ENCODE measurements at places on chromosomes 12 and 14.
A peak's percentile ranks its signal among the peaks of the same experiment; 100 is the strongest.

DNA sequence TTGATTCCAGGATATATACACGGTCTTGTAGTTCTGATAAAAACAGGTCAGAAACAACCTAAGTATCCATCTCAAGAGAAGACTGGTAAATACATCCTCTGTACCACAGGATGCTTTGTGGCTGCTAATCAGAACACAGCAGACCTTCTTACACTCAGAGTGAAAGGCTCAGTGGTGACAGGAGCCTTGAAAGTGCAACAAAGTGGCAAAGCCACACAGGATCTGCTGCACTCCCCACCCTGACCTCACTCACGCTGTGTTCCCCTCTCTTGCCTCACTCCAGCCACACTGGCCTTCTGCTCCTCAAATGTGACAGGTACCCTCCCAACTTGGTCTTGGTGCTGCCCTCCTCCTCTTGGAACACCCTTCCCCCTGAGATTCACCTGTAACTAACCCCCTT is 98.1 kb upstream of the GRIP1 start:
- DNase-seq: peak; percentile 60
- no peaks in the 10 kb centered on the region for H3K36me3 ChIP-seq
- peak overlapping the region; percentile 8 for H3K27ac ChIP-seq
- H3K4me3 ChIP-seq: no peak overlapping the region

DNA sequence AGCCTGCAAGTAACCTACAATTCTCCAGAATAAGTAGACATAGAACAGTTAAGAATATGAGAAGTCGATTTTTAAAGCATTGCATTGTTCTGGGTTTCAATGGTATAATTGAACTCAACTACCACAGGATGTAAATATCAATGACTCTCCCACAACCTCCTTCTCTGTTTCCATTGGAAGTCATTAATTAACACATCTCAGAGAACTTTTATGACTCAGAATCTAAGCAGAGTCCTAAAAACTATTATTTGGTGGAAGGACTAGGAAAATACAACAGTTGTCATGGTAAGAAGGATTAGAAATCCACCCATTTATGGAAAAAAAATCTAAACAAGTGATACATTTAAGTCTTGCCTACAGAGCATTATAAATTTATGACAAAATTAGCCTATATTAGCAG is 21.1 kb upstream of the CPNE8 start:
- no peak for DNase-seq
- no peaks in the 10 kb centered on the region for H3K4me1 ChIP-seq
- no peak overlapping the region for H3K27ac ChIP-seq

DNA sequence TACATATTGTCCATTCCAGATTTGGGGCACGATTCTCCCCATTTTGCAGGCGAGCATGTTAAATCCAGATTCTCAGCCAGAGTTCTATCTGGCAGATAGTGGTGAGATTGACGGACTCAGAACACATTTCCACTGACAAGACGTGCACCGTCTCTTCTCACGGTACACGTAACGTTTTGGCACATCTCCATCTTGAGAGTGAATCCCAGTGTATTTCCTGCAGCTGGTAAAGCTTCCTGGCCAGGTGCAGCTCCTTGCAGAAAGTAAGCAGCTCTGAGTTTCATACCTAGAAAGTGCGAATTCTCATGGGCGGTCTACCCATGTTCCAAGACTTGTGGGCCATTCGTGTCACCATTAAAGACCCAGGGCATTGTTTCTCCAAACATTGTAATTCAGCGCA is 102.6 kb downstream of the TSPAN9 start:
- H3K4me3 ChIP-seq: no peak overlapping the region

GRCh38 chr12:47989666-47990065 is 14.6 kb downstream of the COL2A1 start:
- H3K36me3 ChIP-seq: no peaks in the 10 kb centered on the region
- H3K27ac ChIP-seq: no peak overlapping the region
- peaks cover 29% of the 10 kb centered on the region for H3K27me3 ChIP-seq
- no peak for DNase-seq

GRCh38 chr14:21201732-21202462 is 46.0 kb upstream of the OR5AU1 start:
- peaks cover 36% of the 10 kb centered on the region for H3K36me3 ChIP-seq
- H3K4me1 ChIP-seq: peaks cover 12% of the 10 kb centered on the region
- H3K4me3 ChIP-seq: no peak overlapping the region

GRCh38 chr12:10663869-10664268 is 10.0 kb downstream of the STYK1 start:
- H3K36me3 ChIP-seq: no peaks in the 10 kb centered on the region
- DNase-seq: no peak
- peaks cover 10% of the 10 kb centered on the region for H3K4me1 ChIP-seq
- no peak overlapping the region for H3K27ac ChIP-seq

- no peak overlapping the region for H3K27ac ChIP-seq
- no peaks in the 10 kb centered on the region for H3K27me3 ChIP-seq
- H3K4me1 ChIP-seq: peaks cover 6% of the 10 kb centered on the region
- no peak for DNase-seq
- peaks cover 6% of the 10 kb centered on the region for H3K36me3 ChIP-seq
These were observed 52.9 kb downstream of the ANO6 start for GRCh38 chr12:45268672-45269411.

DNA sequence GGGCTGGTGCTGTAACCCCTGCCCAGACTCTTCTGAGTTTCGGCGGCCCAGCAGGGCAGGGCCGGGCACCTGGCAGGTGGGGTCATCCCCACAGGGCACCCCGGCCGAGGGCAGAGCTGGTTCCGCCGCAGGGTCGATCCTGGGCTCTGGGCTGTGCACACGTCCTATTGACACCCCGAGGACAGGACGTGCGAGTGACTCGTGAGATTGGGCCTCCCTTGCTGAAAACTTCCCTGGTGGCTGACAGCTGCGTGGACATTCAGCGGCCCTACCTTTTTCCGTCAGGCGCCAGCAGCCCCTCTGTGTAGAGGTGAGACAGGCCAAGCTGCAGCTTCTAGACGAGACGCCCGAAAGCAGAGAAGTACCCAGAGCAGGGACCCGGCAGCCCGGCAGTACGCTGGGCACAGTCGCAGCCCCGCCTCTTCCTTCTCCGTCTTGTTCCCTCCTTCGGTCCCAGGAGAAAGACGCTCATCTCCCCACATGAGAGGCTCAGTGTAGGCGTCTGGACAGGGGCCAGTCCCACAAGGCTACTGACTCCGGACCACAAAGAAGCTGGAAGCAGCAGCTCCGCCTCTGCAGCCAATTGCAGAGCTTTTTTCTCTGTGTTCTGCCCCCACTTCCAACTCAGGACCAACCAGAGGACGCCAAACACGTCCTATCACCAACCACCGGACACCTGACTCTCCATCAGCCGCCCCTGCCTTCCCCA is at the start of gene LRCOL1:
LRCOL1 (minus strand) TSS at position 532 of the 709 bp plus-strand sequence. CDS start 4,331 bp downstream, outside the sequence.
- DNase-seq: no peak
- no peak within 1 kb of the TSS for H3K27ac ChIP-seq
- peaks cover 56% of the 10 kb centered on the region for H3K27me3 ChIP-seq
- H3K4me1 ChIP-seq: peaks cover 14% of the 10 kb centered on the region
